Stimulated activated memory B cell treated with anti-CD40 and anti-IgM and Interleukin-4, amounts not matched to agents 10 μg/mL and 1 μg/mL and 100 μg/mL, for 72 hours (primary cell): ENCODE measurements at places on chromosomes 1 and 21.
A peak's percentile ranks its signal among the peaks of the same experiment; 100 is the strongest.

DNA sequence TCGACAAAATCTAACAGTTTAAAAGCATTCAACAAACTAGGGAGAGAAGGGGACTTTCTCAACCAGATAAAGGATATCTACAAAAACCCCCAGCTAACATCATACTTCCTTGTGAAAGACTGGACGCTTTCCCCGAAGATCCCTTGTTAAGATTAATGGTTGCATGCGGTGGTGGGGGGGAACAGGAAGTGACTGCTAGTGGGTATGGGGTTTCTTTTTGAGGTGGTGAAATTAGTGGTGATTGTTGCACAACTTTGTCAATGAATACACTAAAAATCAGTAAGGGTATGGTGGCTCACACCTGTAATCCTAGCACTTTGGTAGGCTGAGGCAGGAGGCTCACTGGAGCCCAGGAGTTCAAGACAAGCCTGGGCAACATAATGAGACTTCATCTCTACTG, 26.9 kb upstream of the EYA3 start:
- ATAC-seq: peak; percentile 63

- ATAC-seq: no peak
Observed at GRCh38 chr1:189681252-189681919, 796.3 kb downstream of the BRINP3 start.

- no peak for ATAC-seq
Observed at GRCh38 chr1:153612755-153613331, at the start of gene S100A16. Gene S100A16 (minus strand): TSS chr1:153613137. CDS start chr1:153608151, 4,986 bp downstream.

- no peak for ATAC-seq
Observed at GRCh38 chr1:71093938-71094337, 13.1 kb upstream of the ZRANB2 start.

GRCh38 chr1:60126723-60127122, 53.2 kb upstream of the C1orf87 start:
- no peak for ATAC-seq

DNA sequence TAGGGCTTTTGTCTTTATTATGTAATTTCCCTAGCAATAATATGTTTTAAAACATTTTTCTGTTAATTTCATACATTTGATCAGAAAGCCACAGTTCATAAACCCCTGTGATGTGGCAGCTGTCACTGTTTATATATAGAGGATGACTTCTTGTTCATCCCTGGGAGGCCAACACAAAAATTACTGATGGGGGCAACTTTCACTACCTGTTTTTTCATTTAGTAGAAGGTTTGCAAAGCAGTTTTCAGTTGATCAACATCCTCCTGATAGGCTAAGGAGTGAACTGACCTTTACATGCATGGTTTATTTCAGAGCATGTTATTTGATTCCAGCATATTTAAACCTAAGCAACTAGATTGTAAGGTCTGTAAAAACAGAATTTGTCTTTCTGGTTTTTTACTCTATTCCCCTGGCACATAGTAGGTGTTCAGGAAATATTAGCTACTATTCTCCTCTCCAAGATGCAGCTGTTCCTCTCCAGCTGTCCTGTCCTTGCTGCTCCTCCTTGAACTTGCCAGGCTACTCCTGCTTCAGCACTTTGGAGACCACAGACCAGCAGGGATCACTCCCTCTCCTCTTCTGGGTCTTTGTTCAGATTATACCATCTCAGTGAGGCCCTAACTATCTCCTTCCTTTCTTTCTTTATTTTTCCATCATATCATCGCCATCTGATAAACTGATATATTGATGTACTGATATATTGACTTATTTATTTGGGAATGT, 54.7 kb downstream of the ROR1 start:
- ATAC-seq: peak; percentile 91

DNA sequence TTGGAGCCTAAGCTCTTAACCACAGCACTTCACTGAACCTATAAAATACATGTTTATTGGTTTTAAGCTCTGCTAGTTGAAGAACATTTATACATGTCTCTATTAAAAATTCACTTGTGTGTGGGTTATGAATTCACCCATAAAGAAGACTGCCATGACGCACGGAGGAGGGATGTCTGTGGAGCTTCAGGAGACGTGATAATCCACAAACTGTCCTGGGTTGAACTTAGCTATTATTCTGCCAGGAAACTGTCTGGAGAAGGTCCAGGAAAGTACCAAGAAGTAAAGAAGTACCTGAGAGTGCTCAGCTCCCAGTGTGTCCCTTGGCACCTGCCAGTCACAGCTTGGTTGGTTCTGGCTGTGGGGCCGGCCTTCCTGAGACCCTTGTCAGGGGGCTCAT, 56.3 kb downstream of the DDR2 start:
- no peak for ATAC-seq

DNA sequence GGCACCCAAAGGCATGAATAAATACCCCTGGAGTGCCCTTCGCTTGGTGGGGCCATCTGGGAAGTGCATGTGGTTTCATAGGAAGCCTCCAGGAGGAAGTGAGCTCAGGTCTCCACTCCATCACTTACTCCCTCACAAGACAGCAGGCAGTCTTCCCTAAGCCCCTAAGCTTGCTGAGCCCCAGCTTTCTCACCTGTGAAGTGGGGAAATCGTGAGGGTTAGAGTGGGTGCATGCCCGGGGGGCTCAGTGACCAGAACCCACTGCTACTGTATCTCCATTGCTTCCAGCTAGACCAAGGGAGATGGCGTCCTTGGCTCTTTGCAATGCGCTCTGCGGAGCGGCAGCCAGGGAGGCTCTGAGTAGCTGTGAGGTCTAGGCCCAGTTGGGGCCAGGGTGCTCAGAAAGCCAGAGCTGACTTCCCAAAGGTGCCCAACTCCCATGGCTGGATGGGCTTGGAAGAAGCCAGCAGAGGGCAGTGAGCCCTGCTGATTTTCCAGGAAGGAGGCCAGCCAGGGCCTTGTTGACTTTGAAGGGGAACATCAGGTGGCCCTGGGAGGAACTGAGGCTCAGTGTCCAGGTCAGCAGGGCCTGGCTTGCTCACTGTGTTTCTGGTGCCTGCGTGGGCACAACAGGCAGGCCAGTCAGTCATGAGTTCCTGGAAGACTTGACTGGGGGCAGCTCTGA, 27.3 kb downstream of the CDCP2 start:
- ATAC-seq: no peak

- ATAC-seq: no peak
Observed at GRCh38 chr1:63624911-63625310, 31.7 kb downstream of the PGM1 start.

DNA sequence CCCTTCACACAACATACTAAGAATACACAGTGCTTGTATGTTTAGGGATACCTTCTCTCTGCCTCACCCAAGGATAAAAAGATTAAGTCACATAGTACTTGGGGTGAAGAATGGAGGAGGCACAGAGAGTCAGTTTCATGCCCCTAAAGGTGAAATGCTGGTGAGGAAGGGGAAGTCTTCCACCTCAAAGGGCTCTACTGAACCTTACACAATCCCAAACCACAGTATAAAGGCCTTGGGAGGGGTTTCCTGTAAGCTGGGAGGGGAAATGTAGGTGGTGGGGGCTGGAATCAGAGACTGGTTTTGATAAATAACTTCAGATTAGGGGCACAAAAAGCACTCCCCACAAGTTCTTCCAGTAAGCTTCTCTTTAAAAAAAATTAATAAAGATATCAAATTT, 3.5 kb downstream of the MINDY1 start:
- ATAC-seq: no peak

DNA sequence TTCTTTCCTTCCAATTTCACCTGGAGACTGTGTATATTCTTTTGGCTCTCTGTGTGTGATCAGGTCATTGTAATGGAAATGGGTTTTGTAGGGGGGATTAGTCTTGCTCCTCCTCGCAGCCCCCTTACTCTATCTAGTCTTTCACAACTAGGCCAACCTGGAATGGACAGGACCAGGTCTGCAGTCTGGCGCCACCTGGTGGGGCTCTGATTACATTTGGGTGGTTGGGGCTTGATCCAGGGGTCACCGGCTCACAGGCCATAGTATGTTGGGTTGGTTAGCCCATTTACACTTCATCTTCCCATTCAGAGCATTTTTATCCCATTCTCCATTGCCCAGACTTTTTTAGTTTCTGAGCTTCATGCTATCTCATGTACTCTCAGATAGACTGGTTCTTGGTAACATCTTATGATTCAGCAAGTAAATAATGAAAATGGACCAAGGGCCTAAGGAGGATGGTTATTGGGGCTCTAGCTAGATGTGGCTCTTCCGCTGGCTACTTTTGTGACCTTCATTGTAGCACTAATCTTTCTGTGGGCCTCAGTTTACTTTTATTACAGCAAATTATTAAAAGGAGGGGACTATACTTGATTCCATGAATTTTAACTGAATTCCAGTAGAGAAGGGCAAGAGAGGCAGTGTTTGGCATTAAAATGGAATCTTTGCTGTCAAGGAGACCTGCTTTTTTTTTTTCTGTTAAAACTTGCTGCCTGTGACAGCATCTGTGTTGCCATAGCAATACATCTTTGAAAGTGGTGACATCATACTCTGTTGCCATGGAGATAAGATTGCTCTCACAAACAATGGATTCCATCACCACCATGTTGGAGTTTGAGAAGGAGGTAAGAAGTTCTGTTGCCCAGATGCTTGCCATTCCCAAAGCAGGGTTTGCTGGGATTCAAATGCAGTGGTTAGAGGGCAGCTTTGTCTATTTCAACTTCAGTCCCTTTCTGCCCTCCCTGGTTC, 150.1 kb downstream of the PLXNA2 start:
- ATAC-seq: no peak

DNA sequence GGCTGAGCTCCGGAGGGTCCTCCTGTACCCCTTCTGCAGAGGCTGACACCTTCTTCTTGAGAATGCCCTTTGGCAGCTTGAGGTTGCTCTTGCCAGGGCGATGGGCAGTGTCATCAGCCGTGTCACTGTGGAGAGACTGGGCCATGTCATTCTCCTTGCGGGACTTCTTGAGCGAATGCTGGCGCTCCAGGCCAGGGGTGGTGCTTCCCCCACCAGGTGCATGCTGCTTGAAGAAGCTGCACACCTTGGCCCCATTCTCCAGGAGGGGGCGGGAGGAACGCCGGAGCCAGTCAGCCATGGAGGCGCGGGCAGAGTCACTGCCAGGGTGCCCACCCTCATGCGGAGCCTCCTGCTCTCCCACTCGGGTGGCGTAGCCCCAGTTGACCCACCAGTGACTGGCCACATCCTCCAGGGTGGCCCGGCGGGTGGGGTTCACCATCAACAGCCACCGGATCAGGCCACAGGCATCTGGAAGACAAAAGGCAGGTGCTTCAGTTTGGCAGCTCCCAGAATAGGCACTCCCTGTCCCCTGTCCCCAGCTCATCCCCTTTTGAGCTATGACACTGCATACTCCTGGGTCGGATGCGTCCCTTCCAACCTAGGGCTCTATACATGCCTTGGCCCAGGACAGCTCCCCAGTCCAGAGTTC, 17.4 kb downstream of the NUAK2 start:
- no peak for ATAC-seq

- peak; percentile 61 for ATAC-seq
Observed at GRCh38 chr1:2311184-2312032, 79.9 kb downstream of the MORN1 start.

- no peak for ATAC-seq
Observed at GRCh38 chr1:173545688-173546087, 57.2 kb downstream of the SLC9C2 start.

DNA sequence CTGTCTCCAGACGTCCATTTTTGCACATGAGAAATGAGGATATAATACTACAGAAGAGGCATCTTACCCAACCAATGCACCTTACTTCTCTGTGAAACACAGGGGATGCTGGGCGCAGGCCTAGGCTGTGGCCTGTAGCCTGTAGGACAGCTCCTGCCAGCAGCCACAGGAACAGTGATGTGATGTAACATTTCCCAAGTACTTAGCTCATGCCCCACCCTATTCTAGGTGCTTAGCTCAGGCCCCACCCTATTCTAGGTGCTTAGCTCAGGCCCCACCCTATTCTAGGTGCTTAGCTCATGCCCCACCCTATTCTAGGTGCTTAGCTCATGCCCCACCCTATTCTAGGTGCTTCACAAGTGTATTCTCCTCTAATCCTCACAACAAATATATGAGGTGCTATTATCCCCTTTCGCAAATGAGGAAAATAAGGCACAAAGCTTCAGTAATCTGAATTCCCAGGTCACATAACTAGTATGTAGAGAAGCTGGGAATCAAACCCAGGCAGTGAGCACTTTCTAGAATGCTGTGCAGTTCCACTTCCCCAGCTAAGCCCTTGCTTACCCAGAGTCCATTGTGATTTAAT, 4.6 kb upstream of the NAXE start:
- ATAC-seq: no peak

GRCh38 chr1:174258148-174258550, 98.8 kb downstream of the RABGAP1L start:
- no peak for ATAC-seq

GRCh38 chr1:222263791-222264190, 284.1 kb downstream of the HHIPL2 start:
- ATAC-seq: no peak

DNA sequence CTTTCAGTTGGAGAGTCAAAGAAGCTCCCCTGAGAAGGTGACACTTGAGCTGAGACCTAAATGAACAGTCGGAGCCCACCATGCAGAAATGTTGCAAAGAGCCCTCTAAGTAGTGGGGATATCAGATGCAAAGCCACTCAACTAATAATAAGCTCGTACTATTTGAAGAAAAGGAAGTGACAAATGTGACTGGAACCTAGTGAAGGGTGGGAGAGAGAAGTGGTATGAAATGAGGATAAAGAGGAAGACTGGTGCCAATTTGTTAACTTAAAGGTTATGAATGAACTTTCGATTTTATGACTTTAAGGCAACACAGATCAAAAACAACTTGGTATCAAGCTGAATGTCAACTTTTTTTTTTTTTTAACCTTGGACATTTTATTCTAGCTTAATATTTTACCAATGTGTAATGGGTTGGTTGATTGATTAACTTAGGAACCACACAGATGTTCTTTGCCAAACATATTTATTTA, 14.7 kb downstream of the LYPLAL1 start:
- ATAC-seq: peak; percentile 77

DNA sequence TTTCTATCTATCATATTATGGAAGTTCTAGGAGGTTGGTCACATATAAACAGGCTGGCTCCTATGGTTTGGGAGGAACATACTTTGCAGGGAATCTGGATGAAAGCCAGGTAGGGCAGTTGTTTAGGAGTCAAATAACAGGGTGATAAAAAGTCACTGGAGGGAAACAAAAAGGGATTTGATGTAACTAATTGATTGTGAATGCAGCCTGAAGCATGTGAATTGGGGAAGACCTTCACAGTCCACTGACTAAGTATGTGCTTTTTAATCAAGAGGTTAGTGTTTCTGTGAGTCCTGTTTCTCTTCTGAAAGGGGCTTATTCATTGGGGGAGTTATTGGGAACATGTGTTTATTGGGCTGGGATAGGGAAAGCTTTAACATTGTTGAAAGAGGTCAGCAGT, 41.3 kb downstream of the HMCN1 start:
- no peak for ATAC-seq

- ATAC-seq: no peak
Observed at GRCh38 chr21:21230672-21231071, 232.5 kb downstream of the NCAM2 start.

DNA sequence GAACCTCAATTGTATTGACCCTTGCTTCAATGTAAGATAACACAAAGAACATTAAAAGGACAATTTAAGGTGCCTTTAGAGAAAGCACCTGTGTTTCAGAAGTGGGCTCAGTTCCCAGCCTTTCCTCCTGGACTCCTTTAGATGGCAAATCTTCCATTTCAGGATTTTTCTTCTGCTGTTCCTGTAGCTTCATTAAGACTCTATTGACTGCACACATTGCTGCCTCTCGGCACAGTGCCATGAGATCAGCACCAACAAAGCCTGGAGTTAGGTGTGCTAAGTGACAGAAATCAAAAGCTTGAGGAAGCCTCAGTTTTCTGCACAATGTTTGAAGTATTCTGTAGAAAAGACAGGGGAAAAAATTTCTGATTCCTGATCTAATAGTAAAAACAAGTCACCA, 40.6 kb downstream of the NVL start:
- no peak for ATAC-seq

- no peak for ATAC-seq
Observed at GRCh38 chr21:34330055-34330454, 33.8 kb upstream of the KCNE2 start.
